ENCODE measurements at places on chromosomes 2 and 18.
A peak's percentile ranks its signal among the peaks of the same experiment; 100 is the strongest.

DNA sequence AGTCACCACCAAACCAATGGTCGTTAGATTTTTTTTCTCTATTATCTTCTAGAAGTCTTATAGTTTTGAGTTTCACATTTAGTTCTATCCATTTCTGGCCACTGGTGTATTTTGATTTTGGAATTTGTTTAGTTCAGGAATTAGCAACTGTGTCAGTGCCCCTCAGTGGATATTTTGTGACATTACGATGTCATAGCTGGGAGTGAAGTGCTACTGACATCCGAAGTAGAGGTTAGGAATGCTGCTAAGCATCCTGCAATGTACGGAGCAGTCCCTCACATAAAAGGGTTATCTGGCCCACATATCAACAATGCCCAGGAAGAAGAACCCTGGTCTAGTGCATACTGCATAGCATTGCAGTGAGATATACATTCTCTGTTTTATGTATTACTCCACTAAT is 157.4 kb upstream of the RGPD4 start:
- DNase-seq: no peak

DNA sequence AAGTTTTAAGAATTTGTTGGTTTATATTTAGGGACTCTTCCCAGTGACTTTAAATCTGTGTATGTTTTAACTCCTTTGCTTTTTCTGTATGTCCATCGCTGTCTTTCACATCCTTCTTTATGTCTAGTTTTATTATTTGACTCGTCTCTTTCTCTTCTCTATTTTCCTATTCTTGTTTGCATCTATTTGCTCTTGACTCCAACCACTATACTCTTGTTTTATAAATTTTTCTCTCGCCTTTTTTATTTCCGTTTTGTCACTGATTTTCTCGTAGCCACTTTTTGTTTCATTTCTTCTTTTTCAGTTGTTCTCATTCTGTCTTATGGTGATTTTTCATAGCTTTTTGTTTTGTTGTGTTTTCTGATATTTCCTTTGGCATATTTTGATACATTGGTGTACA is 170.5 kb upstream of the NETO1 start:
- no peak for DNase-seq

DNA sequence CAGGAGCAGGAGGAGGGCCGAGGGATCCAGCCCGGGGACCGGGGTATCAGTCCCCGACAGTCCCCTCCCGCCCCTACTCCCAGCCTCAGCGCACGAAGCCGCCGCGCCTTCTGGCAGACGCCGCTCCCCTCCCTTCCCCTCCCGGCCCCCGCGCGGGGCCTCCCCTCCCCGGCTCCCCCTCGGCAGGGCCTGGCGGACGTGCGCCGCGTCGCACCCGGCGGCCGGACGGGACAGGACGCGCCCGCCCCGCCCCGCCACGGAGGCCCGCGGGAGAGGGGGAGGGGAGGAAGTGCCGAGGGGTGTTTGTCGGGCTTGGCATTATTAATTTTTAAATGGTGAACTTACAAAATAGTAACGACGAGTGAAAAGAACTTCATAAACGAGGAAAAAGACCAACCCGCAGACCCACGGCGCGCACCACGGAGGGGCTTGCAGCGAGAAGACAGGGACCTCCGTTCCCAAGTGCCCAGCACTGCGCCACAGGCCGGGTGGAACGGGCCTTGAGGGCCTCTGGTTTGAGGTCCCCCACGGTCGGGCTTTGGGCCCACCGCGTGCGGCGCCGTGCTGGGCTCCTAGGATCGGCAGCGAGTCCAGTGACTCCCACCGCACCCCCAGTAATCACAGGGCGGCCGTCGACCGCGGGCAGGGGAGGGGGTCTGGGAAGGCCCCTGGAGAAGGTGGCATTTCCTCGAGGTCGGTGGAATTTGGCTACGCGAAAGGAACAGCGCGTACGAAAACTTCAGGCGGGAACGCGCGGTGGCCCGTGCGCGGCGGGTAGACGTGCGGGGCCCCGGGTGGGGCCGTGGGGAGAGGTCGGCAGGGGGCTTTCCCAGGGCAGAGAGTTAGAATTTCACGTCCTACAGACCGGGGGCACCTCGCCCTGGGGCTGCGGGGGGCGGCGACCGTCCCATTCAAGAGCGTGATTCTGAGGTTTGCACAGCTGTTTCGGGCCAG is 954 bp upstream of the CTDSP1 start:
- peak; percentile 65 for DNase-seq

GRCh38 chr2:224469374-224469964 is 67.6 kb upstream of the FAM124B start:
- no peak for DNase-seq

DNA sequence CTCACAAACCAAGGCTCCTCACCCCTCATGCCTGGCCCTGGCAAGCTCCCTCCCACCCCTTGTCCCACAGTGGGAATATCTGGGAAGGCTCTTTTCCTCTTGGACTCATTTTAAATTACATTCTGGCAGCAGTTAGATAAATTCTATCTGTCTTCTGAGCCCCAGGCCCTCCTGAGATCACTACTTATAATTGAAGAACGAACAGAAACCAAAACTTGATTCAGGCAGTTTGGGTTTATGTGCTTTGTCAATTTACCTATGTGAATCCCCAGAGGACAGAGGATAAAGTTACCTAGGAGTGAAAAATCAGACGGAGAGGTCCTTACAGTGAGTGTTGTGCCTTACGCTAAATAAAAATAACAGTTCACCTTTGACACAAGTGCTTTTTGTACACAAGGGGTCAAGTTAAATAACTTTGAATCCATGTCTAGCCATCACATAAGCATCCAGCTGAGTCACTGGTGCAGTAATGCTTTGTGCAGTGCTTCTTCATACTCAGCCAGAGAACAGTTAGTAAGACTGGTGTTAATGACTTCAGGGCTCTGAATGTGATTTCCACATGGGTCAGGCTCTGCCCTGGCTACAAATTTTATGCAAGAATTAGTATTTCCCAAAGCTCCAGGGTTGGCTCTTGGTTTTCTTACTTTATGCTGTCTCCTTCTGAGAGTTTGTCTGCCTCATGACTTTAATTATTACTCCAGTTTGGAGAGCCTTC is 329.3 kb downstream of the INSIG2 start:
- DNase-seq: no peak

DNA sequence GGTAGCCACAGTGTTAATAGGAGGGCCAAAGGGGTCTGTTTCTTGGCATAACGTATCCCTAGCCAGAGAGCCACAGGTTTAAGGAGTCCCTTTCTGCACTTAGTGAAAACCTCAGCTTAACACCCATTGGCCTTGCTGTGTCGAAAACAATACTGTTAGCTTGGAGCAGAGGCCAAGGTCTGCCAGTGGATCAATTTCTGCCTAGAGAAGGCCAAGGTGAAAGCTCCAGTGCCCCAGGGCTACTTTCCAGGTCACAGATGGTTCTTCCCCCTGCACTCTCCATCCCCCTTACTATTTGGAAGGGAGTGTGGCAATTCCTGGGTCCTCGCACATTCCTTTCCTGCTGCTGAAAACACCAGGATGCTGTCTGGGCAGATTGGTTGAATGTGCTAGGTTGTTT is 74.8 kb upstream of the TNP1 start:
- DNase-seq: no peak

DNA sequence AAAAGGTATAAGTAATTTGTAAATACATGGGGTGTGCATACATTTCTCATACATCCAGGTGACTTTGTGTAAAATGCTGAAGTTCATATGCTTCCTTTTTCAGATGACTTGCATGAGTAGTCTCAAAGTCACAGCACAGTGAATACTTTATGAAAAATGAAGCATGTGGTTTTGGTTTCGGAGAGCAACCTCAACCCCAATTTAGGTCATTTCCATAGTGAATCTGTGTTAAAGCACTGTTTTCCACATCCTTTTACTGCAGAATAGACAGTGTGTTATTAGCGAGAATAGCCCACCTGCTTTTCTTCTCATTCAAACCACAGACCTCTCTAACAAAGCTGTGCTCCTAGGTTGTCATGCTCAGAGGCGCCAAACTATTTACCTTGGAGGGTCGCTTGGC is 204.4 kb upstream of the RASGRP3 start:
- no peak for DNase-seq

Data from activated naive CD4-positive, alpha-beta T cell treated with Interleukin-2 at 50 U/mL for 16 hours (primary cell).